ENCODE measurements at places on chromosomes 4 and X.

DNA sequence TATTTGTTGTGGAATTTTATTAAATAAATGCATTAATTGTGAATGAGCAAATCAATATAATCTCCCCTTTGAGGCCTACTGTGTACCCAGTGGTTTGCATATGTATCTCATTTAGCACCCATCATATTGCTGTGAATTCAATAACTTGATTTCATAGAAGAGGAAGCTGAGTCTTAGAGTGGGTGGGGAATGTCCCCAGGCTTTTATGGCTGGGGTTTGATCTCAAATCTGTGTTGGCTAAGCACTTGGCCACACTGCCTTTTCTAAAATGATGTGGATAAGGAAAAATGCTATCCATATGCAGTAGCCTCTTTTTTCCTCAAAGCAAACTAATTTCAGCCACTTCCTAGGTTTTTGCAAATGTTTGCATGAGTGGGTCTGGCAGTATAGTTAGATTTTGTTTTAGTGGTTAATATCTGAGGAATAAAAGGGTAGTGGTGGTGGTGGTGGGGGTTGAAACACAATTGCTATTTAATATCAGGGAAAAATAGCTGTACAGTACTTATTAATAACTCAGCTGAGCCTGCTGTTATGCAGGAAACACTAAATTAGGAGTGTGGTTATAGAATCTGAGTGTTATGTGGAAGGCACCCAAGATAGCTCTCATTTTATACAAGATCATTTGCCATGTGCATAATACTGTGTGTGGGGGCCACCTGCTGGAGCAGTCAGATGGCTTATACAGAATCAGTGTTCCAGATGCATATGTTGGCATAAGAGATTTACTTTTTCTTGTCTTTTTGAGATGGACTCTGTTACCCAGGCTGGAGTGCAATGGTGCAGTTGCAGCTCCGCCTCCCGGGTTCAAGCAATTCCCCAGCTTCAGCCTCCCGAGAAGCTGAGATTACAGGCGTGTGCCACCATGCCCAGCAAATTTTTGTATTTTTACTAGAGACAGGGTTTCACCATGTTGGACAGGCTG, 108.0 kb downstream of the TMEM131L start:
- no peak overlapping the region for H3K4me3 ChIP-seq
- DNase-seq, result peak; percentile 98
- H3K36me3 ChIP-seq, result no peaks in the 10 kb centered on the region
- no peak overlapping the region for H3K27ac ChIP-seq
- H3K4me1 ChIP-seq, result peaks cover 7% of the 10 kb centered on the region

DNA sequence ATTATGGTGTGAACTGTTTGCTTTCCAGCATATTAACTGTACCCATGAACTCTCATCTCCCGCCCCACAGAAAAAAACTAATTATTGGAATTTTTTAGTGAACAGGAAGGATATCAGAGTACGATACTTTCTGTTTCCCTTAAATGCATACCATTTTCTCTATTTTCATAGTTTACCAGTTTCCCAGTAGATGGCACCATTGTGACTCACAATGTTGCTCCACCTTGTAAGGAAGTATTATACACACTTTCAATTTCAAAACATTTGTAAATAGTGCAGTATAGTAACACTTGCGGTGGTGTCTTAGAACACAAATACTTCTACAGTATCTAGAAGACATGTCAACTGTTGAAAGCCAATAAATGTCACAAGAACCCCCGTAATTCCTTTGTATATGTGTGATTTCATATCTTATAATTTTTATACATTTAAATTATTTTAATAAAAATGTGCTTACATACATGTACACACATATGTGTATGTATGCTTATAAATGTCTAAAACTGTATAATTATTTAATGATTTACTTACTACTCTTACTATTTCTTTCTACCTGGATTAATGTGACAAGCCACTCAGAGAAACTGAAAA, 167.3 kb downstream of the SLIT2 start:
- H3K36me3 ChIP-seq, result no peaks in the 10 kb centered on the region
- peak; percentile 88 for DNase-seq
- H3K27ac ChIP-seq, result no peak overlapping the region
- no peak overlapping the region for H3K4me3 ChIP-seq

DNA sequence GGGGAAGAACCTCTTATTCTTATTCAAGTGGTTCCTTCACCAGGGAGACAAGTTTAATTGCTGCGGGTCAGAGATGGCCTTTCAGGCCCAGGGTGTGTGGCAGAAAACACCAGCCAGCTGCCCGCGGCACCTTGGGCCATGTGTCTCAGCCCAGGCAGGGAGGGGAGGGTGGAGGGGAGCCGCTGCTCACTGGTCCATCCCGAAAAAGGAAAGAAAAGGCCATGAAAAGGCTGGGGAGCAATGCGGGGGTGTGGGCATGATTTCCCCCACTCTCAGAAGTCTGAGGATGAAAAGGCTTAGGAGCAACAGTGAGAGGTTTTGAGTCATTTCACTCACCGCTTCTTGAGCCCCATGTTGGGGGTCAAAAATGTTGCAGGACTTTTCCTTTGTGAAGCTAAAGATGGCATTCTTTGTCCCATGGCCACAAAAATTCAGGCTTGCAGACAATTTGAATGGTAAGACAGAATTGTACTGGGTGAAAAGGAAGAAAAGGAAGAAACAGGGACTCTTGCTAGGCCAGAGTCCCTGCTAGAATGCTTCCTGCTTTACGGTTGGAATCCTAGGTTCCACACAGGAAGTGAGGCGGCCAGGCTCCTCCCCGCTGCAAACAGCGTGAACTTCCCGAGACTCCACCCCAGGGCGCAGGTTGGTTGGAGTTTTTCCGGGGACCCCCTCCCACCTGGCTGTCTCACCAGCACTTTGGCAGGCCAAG, 17.4 kb upstream of the FAM47E start:
- no peak for DNase-seq
- H3K27ac ChIP-seq, result peak overlapping the region; percentile 38
- no peaks in the 10 kb centered on the region for H3K36me3 ChIP-seq
- H3K4me3 ChIP-seq, result no peak overlapping the region

DNA sequence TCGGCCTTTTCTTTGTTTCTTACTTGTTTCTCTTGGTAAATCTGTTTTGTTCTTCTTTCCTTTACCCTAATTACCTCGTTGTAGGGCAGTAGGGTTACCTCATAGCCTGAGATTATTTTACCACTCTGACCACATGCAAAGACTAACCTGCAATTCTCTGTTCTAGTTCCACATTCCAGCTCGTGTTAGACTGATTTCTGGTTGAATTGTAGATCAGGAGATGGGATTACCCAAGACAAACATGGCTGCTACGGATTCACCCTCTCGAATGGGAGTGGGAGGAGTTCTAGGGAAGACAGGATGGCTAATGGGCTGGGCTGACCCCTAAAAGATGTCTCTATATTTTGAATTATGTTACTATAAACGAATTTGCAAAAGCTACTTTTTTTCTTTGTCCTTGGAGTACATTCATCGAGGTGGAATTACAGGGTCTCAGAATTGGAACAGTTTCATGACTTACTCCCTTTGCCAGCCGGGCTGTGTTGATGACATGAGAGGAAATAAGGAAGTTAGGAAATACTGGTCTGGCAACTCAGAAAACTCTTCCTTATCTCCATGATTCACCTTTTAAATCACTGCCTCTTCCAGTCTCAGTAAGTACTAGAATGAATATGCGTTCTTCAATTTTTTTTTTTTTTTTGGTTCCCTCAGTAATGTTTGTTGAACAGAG, 36.7 kb upstream of the FBXW7 start:
- H3K4me1 ChIP-seq, result no peaks in the 10 kb centered on the region
- H3K27ac ChIP-seq, result no peak overlapping the region
- peak; percentile 84 for DNase-seq
- no peak overlapping the region for H3K4me3 ChIP-seq

DNA sequence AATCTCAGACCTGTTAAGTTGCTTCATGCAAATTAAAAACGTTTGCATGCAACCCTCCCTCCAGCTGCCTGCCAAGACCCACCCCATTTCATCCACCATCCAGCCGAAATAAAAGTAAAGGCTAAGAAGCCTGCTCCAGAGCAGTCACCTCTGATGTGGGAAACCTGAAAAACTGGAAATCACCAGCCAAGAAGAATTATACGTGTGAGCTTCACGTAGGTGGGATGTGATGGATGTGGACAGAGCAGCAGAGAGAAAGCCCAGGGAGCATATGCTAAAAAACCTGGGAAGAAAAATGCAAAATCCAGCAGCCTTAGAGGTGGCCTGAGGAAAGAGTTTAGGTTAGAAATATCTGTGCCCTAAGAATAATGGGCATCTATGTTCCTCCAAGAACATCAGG, 160.6 kb upstream of the STS start:
- no peak overlapping the region for H3K27ac ChIP-seq
- no peaks in the 10 kb centered on the region for H3K36me3 ChIP-seq
- peak; percentile 3 for DNase-seq
- no peaks in the 10 kb centered on the region for H3K27me3 ChIP-seq

DNA sequence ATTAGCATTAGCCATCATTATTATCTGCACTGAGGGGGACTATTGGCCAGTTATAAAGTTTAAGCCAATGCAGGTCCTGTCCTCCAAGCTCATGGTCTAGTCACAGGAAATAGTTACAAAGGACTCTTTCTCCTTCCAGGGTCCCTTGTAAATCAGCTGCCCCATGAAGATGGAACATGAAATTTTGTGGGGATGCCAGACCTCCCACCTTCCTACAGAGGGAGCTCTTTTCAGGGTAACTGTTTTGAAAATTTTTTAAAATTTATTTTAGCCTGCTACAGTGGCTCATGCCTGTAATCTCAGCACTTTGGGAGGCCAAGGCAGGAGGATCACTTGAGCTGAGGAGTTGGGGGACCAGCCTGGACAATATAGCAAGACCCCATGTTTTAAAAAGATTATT, 124.4 kb upstream of the SLC34A2 start:
- H3K36me3 ChIP-seq, result no peaks in the 10 kb centered on the region
- no peak overlapping the region for H3K27ac ChIP-seq
- DNase-seq, result no peak
- H3K27me3 ChIP-seq, result no peaks in the 10 kb centered on the region
- no peak overlapping the region for H3K4me3 ChIP-seq

DNA sequence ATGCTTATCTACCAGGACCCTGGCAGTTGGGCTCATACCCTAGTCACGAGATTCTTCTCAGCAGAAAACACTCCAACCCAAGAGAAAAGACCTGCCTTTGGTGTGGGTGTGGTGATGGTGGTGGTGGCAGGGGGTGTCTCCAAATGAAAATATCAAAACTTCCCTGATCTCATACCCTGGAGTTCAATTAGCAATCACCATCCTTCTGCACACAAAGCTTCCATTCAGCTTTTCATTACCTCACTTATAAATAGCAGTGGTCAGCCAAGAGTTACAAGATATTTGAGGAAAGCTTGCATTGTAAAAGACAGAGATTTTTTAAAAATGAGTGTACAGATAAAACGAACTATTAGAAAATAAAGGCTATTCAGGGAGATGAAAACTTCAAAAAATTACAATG, 580.8 kb upstream of the MAGEB2 start:
- DNase-seq, result no peak
- no peaks in the 10 kb centered on the region for H3K36me3 ChIP-seq
- no peak overlapping the region for H3K4me3 ChIP-seq
- no peaks in the 10 kb centered on the region for H3K27me3 ChIP-seq
- H3K27ac ChIP-seq, result no peak overlapping the region

- no peaks in the 10 kb centered on the region for H3K27me3 ChIP-seq
- H3K4me3 ChIP-seq, result no peak overlapping the region
- no peak overlapping the region for H3K27ac ChIP-seq
- DNase-seq, result no peak
- peaks cover 3% of the 10 kb centered on the region for H3K36me3 ChIP-seq
Measured at GRCh38 chr4:38605181-38605752, 58.7 kb upstream of the KLF3 start.

DNA sequence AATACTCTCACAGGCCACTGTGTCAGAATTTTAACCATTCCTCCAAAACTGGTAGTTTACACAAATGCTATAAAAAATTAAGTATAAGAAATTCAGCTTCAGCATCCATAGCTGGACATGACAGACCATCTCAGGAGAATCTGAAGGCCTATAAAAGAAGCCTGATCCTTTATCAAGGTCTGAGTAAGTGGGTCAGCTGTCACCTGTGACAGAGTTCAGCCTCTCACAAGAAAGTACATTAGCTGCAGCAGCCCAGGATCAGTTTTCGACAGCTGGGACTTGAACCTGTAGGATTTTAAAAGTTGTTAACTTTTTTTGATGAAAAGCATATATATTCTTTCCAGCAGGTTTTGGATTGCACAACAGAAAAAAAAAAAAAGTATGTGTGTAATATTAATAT, 60.7 kb downstream of the PPP3CA start:
- peaks cover 6% of the 10 kb centered on the region for H3K4me1 ChIP-seq
- no peaks in the 10 kb centered on the region for H3K27me3 ChIP-seq
- no peak for DNase-seq
- no peaks in the 10 kb centered on the region for H3K36me3 ChIP-seq

GRCh38 chr4:160276785-160277325, 1174.0 kb downstream of the RAPGEF2 start:
- DNase-seq, result no peak
- no peak overlapping the region for H3K27ac ChIP-seq
- H3K4me3 ChIP-seq, result no peak overlapping the region
- no peaks in the 10 kb centered on the region for H3K4me1 ChIP-seq

DNA sequence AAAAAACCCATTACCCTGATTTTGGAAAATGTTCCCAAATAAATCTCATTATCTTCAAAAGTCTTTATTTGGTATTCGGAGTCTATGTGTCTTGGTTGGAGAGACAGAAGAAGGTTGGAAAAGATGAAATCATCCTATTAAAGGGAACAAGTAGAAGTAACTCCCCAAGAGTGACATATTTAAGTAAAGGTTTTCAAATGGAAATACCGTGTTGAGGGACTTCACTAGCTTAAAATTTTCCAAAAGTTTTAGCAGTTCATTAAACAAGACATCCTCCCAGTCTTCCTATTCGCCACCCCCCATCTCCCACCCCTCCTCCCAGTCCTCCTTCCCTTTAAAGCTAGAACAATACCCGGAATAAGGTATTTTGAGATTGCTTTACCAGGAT, 62.7 kb upstream of the CCDC160 start:
- no peaks in the 10 kb centered on the region for H3K4me1 ChIP-seq
- no peaks in the 10 kb centered on the region for H3K36me3 ChIP-seq
- H3K4me3 ChIP-seq, result no peak overlapping the region
- no peak overlapping the region for H3K27ac ChIP-seq
